Prostate gland (tissue), 2 donors: ENCODE measurements at places on chromosomes 12 and 14. TPM values are rescaled to one million over a fixed set of nuclear protein-coding genes. Genes with fewer than 3 reads are reported as not detected.

Gene SMCO3
- 2.2 TPM for total RNA-seq

GRCh38 chr12:121299662-121300061, 3.2 kb upstream of the CAMKK2 start:
- DNase-seq = no peak

DNA sequence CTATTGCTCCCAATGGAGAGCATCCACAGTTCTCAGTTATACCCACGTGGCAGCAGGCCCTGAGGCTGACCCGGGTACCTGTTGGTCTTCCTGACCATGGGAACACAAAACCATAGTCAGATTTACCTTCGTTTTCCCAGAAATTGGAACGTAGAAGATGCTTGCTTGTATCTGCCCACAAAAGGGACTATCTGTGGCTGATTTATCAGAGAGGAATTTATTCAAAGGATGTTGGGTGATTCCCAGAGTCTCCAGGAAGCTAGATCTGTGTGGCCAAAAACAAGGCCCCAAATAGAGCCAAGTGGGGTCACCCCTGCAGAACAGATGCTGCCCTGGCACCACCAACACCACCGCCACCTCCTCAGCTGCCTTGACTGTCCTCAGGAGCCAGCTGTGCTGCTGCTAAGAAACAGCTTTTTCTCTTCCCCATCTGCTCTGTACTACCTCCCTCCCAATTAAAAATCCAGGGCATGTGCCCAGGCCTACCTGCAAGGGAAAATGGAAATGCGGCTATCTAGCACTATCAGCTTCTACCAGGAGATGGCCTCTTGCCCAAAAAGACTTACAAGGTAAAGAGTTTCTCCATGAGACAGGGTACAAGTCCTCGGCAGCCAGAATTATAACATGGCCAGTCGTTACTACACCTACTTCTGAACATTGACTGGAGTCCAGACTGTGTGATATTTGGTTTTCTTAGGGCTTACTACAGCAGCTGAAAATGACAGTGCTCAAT, 128.6 kb upstream of the PLEKHG7 start:
- no peak for DNase-seq

GRCh38 chr14:47874350-47874749, 198.9 kb upstream of the MDGA2 start:
- no peak for DNase-seq

DNA sequence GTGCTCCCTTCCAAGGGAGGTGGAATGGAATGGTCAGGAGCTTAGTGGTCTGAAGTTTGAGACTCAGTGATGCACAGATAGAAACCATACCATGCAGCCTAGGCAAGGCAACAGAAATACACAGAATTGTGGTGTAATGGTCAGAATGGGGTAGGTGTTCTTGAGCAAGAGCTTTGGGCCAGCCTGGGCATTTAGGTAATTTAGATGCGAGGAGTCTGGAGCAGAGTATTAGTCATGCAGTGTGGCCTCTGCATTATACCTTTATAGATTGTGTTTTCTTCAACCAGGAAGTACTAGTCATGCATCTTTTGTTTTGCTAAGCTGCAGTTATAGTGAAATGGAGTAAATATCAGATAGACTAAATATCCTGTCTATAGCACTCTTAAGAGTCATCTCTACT, 118.3 kb downstream of the DAAM1 start:
- no peak for DNase-seq

DNA sequence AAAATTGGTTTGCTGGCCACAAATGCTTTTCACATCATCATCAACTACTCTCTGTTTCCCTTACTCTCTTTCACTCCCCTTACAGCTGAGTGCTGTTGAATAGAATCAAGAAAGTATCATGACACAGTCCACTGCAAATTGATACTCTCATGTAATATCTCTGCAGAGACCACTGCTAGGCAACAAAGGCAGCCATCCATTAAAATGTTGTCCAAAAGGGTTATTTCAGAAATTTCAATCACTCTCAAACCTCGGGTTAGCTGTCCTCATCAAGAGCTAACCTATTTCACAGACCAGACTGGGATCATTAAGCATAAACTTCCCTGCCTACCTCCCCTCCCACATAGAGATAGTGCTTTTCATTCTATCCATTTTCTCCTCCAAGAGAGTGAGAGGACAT, 186.7 kb downstream of the PLCZ1 start:
- no peak for DNase-seq

Gene TBX3
- total RNA-seq = 155 TPM

DNA sequence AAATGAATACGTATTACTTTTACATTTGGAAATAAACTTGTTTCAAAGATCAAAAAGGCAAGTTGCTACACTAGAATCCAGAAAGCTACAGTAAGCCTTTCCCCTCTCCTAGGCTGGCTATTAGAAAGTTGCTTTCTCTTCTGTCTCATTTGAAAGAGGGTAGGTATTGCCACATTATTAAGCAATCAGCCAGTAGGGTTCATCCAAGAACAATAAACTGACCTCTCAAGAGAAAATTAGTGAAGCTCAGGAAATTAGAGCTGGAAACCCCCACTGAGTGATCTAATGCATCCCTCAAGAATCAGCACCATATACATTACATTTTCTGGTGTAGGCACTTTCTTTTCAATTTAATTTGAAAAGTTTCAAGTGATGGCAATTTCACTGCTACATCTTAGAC, 4.5 kb upstream of the TMEM233 start:
- DNase-seq = no peak

GRCh38 chr14:94395888-94396574, 7.6 kb upstream of the SERPINA1 start:
- DNase-seq = peak; percentile 52

DNA sequence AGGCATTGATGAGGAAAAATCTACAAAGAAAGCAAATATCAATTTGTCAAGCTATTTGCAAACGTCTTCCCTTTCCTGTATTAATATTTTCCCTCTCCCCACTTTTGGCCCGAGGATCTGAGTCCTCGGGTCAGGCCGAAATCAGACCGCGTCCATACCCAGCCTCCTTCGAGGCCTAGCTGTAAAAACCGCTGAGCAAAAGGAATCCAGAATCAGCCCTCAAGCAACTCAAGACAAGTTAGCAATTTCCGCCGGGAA, 353 bp upstream of the MAPK1IP1L start:
- no peak for DNase-seq

Gene NKX2-8
- total RNA-seq = 35.6 TPM

Gene OTOGL
- 0.59 TPM for total RNA-seq

- DNase-seq = no peak
Measured at GRCh38 chr14:72451054-72451972, 442.6 kb downstream of the DPF3 start.

GRCh38 chr12:41552588-41552987, 364.5 kb downstream of the PDZRN4 start:
- DNase-seq = no peak

- DNase-seq = no peak
Measured at GRCh38 chr14:31357279-31357678, 63.1 kb downstream of the HEATR5A start.

Gene MTRFR
- 26.7 TPM for total RNA-seq

GRCh38 chr14:32991691-32992090, 53.0 kb downstream of the NPAS3 start:
- no peak for DNase-seq

DNA sequence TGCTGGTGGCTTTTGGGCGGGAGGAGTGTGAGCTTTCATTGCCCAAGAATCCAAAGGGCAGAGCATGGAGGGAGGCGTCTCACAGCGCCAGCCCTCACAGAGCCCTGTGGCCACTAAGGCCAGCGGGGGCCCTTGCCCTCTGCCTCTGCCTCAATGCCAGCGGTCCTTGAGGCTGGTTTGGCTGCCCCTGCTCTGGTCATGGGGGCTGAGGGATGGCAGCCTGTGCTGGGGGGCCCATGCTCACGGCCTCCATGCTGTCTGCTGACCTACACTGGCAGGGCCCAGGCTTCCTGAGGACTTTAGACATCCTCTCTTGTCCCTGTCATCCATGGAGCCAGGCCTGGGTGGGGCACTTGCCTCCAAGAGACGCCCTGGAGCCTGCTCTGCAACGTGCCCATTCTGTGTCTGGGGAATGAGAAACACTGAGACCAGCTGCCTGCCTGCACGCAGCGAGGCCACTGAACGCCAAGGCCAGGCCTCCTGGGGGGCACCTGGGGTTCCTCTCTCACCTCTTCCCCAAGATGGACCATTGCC, 143.4 kb downstream of the KIF26A start:
- DNase-seq = no peak

GRCh38 chr12:23066095-23066494, 441.1 kb downstream of the ETNK1 start:
- DNase-seq = no peak

- DNase-seq = no peak
Measured at GRCh38 chr14:77409131-77409533, 14.2 kb downstream of the NOXRED1 start.

- DNase-seq = no peak
Measured at GRCh38 chr12:128657378-128657777, 166.4 kb downstream of the SLC15A4 start.

- peak; percentile 89 for DNase-seq
Measured at GRCh38 chr12:71685914-71686657, at the start of gene TMEM19. TSS of gene TMEM19 (plus strand) at chr12:71686082. CDS start at chr12:71686681, 599 bp downstream.

- DNase-seq = peak; percentile 7
Measured at GRCh38 chr14:28603606-28604005, 163.0 kb upstream of the FOXG1 start.

DNA sequence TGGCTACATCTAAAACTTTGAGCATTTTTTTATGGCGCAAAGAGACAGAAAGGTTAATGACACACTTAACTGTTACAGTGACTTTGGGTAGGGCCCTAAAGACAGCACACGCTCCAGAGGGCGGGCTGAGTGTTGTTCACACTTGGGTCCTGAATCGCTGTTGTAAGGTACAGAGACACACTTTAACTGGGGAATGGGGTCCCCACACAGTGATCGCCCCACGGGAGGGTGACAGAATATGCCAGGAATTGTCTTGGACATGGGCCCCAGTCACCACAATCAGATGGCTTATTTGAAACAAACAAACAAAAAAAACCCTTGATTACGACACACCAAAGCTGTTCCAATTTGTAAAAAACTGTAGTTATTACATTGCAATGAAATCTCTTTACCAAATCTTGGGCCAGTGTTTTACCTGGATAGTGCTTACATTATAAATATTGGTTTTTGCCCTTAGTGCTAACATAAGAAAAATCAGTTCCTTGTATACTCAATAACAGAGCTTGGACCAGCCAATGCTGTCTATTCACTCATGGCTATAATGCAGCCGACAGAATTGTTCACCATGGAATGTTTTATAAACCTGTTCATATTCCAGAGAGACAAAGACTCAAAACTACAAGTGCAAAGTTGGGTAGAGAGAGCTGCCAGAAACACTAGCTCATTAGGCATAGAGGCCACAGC, 28.3 kb downstream of the KCTD10 start:
- DNase-seq = no peak

Gene PLEKHD1
- 0.40 TPM for total RNA-seq

- no peak for DNase-seq
Measured at GRCh38 chr14:92426237-92426636, 87.3 kb upstream of the RIN3 start.

- no peak for DNase-seq
Measured at GRCh38 chr12:47824198-47824597, 4.5 kb upstream of the HDAC7 start.

Gene ADAM21
- 0.91 TPM for total RNA-seq

Gene CHST11
- total RNA-seq = 25.4 TPM

GRCh38 chr14:68794130-68794850, 1.4 kb upstream of the ZFP36L1 start:
- DNase-seq = peak; percentile 85

Gene RILPL2
- total RNA-seq = 8.3 TPM

GRCh38 chr12:110821917-110822316, 24.9 kb upstream of the CCDC63 start:
- DNase-seq = no peak

Gene CNOT2
- 142 TPM for total RNA-seq

- DNase-seq = no peak
Measured at GRCh38 chr12:56074396-56074795, 5.6 kb upstream of the ERBB3 start.

Gene OASL
- total RNA-seq = 0.14 TPM

DNA sequence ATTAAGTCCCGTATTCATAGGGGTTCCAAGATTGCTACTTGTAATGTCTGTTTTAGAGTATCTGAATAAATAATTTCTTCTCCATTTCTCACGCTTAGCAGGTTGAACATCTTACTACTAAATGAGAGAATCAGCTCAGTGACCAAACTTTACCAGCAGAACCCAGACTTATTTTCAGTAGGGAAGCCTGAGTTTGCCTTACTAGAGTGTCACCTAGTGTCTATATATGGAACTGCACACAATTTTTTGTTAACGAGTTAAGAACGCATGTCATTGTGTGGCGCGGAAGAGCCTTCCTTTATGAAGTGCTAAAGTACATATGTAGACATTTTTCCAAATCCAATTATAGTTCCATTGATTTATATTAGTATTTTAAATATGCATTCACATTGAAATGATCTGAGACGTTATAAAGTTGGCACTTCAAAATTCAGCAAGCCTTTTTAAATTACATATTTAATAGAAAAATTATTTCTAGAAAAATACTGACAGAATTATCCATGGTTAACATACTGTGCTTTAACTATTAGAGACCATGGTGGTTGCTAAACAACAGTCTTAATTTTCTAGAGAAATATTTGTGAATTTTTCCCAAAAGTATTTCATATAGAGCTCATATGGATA, 88.3 kb downstream of the RPS29 start:
- peak; percentile 27 for DNase-seq

DNA sequence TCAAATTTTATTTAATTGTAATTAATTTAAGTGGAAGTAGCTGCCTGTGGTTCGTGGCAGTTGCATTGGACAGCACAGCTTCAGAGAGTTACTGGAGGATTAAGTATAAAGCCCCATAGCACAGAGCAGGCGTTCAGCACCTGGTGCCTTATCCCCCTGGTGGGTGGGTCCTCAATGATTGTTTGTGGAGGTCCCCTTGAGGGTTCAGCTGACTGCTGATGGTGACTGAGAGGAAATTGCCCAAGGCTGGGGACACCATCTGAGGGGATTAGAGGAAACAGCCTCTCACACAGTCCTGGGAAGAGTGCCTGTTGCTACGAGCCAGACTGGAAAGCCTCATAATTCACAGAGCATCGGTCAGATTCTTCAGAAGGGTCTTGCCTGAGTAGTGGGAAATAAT, 83.4 kb upstream of the NOS1 start:
- DNase-seq = no peak

Gene CLEC14A
- total RNA-seq = 19.8 TPM

GRCh38 chr12:98645572-98646067, 530 bp downstream of the APAF1 start:
- peak; percentile 21 for DNase-seq
